ENCODE measurements at places on chromosomes 7 and 10.

DNA sequence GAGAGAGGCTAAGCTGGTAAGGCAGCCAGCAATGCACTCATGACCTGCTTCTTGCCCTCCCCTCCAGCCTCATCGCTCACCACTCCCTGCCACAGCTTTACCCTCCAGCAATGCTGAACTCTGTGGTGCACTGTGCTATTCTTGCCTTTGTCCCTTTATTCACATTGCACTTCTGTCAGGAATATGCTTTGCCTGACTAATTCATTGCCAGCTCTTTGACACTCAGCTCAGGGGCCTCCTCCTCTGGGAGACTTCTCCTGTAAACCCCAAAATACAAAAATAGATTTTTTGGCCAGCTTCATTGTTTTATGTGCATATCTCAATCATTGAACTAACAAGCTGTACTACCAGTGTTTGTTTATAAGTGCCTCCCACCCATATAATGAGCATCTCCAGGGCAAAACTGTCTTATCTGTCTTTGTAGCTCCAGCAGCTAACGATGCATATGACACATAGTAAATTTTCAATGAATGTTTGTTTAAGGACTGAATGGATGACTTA, 8.2 kb downstream of the CNNM1 start:
- DNase-seq = no peak

DNA sequence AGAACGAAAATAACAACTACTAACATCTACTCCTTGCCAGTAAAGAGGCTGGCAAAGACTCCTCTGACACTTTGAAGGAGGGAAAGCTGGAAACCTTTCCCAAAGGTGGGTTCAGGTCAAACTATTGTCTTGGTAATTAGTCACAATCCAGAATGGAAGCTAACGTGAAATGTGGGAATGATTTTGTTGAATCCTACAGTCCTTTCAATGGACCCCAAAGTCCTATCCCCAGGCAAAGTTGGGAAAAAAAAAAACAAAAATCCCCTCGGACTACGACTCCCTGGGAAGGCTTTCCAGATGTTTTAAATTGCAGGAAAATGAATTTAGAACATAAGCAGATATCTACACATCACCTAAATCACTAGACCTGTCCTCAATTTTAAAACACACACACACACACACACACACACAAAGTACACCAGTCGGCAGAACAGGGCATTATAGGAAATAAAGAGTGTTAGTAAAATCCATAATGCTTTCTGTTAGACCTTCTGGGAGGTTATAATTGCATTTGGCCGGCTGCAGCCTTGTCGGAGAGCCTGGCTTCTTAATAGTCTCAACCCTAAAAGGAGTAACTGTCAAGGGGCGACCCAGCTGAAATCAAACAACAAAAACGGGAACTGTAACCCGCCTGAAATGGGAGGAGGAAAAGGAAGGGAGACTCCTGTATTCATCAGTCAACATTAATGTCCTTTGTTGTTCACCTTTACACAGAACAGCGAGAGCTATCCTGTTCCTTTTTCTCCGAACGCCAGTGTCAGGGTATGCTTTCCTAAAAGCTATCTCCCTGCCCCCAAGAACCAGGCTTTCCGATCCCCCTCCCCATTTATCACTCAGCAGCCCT, 1.5 kb downstream of the DOCK4 start:
- DNase-seq = no peak

DNA sequence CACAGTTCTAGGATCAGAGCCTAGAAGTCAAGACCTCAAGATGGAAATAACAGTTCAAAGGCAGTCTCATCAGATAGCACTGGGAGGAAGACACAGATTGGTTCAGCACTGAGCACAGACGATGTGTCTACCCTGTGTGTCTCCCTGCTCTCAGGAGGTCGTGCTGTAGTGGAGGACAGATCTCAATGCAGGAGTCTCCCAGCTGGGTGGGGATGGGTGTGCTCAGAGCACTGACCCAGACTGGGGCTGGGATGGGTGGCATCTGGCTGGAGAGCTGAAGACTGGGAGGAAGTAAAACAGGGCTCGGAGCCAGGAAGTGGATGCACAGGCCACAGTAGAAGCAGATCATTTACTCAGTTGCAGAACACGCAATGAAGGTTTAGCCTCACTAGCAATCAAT, 69.5 kb upstream of the GDF10 start:
- no peak for DNase-seq

DNA sequence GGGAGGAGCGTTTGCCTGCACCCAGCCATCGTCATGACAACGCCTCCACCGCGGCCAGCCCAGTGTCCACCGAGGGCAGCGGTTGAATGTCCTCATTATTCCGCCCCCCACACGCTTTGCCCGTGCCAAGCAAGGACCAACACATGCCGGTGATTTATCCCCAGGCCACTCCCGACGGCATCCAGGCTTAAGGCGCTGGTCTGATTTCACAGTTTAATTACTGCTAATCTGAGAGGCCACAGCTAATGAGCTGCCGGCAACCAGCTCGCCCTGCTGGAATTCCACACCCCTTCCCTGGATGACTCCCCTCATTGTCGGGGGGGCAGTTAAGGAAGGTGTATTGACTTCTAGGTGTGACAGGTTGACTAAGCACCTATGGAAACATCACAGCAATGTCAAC, 432.3 kb downstream of the DNAJB6 start:
- DNase-seq = no peak

DNA sequence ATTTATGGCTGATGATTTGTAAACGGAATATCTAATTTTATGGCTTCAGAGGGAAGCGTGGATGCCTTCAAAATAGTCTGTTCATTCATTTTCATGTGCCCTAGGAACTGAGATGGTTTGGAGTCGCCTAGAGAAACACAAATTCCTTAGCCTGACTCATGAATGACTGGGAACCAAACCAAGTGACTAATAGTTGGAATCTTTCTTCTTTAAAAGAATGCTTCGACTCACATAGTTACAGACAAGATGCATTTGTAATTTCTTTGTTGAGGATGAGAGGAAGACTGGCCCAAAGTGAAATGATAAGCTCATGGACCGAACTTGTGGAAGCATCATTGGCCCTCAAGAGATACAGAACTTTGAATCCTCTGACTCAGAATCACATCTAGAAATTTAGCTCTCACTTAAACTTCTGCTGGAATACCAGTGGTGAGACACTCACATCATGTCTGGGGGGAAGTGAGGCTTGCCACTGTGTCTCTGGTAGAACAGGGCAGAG, 1107.2 kb downstream of the NRG3 start:
- no peak for DNase-seq

GRCh38 chr7:98027342-98028033, 37.5 kb upstream of the OCM2 start:
- no peak for DNase-seq

DNA sequence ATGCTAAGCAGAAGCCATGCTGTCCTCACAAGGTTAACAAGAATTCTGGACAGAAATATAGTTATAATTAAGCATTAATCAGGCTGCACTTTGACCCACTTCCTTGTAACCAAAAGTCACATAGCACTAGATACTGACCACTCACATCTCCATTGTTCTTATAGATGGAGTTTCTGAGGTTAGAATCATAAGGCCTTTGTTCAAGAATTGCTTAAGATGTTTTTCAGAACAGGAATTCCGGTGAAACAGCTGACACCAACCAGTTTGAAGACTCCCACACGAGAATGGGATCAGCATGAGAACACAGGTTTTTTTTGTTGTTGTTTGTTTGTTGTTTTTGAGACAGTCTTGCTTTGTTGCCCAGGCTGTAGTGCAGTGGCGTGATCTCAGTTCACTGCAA, 488.3 kb upstream of the NRP1 start:
- no peak for DNase-seq

DNA sequence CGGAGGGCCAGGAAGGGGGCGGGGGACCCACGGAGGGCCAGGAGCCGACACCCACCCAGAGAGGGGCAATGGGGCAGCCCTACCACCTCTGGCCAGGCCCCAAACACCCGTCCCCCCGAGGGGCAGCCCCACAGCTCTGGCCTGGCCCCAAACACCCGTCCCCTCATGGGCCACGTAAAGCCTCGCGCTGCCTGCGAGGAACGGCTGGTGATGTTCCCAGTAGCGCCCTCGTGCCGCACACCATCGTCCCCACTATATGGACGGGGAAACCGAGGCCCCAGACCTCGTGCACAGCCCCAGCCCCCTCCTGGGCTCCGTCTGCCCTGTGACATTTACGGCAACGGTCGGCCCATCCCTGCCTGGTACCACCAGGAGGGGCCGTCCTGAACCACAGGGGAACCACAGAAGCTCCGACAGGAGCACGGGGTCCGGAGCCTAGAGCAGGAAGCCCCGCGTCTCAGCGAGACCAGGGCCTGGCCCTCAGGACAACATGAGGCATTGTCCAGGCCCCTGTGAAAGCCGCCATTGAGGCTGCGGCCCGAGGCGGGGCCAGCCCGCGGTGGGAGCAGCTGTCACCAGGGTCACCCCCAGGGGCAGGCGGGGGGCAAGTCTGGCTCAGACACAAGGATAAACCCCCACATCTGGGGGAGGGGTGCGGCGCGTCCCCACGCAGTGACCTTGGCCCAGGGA, 35.6 kb downstream of the GET4 start:
- no peak for DNase-seq

DNA sequence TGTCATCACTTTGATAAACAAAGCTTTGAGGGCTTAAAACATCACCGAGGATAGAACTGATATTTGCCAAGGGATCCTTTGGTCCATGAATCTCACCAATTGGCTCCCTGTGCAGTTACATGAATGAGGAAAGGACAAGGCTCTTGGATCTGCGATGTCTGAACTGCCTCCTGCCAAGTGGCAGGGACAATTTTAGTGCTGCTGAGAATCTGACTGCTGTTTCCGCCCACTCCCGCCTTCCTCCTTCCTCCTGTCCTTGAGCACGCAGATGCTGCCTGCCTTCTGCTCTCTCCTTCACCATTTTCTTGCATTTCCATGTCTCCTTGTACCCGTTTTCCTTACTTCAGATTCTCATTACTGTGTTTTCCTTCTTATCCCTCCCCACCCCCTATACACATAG, 26.8 kb upstream of the ITPRID1 start:
- DNase-seq = no peak

GRCh38 chr7:27193335-27194001, 6.4 kb downstream of the HOXA13 start:
- no peak for DNase-seq

GRCh38 chr10:117710181-117710798, 167.7 kb downstream of the EMX2 start:
- no peak for DNase-seq

GRCh38 chr7:28998105-28998504, 40.0 kb upstream of the TRIL start:
- DNase-seq = no peak

DNA sequence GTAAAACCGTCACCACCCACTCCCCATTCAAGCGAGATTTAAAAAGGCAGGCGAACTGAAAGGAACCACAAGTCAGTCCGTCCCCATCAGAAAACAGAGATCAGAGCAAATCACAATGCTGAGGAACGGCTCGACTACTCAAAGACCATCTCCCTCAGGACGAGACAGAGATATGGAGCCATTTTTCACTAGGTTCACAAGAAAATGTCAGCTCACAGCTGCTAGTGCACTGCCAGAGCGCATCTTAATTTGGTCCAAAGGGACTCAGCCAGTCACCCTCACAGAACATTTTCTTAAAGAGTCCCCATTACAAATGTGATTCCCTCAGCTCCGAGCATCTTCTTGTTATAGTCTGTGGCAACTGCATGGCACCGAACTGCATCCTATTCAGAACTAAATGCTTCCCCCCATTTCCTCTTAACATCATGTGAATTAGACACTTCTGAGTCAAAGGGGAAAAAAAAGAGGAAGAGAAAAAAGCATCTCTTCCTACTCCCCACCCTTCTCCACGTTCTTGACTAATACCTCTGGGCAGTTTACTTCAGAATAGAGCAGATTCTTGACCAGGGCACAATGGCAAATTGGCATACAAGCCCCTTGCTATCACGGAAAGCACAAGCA, 683.9 kb downstream of the MAGI2 start:
- no peak for DNase-seq

- no peak for DNase-seq
Measured at GRCh38 chr7:121351682-121352081, 22.9 kb downstream of the WNT16 start.

DNA sequence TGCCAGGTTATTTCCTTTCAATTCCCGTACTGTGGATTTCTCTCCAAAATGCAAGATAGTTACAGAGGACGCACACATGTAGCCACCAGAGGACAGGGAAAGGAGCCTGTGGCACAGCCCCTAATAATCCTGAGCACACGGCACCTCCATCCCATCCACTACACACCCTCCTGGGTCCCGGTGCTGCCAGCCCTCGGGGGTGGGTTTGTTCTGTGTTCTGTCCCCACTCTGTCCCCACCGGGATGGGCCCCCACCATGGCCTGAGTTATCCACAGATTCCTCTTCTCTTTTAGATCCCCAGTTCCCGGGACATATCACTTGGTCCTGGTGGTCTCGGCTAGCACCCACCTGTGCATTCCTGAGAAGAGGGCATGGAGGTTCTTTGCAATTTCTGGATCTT, 196.9 kb upstream of the PPP2R2D start:
- DNase-seq = no peak

GRCh38 chr7:88437132-88437531, 130.4 kb upstream of the STEAP4 start:
- DNase-seq = no peak

- DNase-seq = peak; percentile 22
Measured at GRCh38 chr10:103661198-103661950, 167.9 kb downstream of the NEURL1 start.

DNA sequence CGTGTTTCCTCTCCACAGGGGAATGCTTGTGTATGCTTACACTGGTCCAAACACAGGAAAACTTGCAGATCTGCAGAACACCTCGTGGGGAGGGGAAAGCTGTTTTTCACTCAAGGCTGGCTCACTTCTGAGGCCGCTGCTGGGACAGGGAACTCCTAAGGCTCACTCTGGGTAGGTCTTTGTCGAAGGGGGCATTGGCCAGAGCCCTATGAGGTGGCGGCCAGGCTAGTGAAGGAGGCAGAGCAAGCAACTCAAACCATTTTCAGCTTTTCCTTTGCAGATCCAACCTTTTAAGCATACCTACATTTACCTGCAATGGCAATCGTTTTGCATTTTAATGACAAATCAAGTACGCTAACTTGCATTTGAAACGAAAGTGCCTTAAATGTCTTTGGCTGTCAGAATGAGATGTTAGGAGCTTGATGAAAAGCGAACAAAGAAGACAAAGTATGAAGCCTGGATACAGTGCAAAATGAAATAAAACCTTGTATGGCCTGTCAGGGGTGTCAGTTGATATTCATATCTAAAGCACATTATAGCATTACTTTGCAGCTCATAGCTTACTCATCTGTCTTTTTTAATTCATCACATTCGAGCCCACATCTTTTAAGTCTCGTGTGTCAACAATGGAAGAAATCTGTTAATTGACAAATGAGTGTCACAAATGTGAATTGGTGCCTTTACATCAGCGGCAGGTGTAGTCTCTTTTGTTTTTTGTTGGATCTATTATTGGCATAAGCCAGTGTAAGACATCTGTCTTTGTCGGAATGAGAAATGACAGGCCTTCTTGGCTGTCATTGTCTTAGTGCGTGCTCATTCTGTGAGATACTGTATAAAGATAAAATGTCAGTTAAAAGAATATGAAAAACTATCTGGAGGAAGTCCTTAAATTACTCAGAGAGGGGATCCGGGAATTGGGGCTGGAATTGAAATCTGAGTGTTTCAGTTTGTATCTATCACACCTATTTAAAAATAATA, 30.5 kb downstream of the LRMDA start:
- DNase-seq = no peak

Data from stimulated activated CD4-positive, alpha-beta T cell treated with anti-CD3 and anti-CD28 coated beads, Interleukin-1b, Interleukin-23, amount 100 ng/mL, for 24 hours (primary cell).